ENCODE measurements at places on chromosomes 4 and X. TPM values are rescaled to one million over a fixed set of nuclear protein-coding genes. Genes with fewer than 3 reads are reported as not detected.

GRCh38 chr4:110876866-110877265 lies 254.0 kb upstream of the PITX2 start:
- no peak for DNase-seq

DNA sequence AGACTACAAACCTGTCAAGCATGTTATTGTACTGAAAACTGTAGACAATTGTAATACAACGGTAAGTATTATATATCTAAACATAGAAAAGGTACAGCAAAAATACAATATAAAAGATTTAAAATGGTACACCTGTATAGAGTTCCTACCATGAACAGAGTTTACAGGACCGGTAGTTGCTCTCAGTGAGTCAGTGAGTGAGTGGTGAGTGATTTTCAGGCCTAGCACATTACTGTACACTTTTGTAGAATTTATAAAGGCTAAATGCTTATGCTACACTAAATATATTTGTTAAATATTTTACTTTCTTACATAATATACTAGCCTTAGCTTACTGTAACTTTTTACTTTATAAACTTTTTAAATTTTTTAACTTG lies 37.4 kb downstream of the PDGFC start:
- DNase-seq, result no peak

DNA sequence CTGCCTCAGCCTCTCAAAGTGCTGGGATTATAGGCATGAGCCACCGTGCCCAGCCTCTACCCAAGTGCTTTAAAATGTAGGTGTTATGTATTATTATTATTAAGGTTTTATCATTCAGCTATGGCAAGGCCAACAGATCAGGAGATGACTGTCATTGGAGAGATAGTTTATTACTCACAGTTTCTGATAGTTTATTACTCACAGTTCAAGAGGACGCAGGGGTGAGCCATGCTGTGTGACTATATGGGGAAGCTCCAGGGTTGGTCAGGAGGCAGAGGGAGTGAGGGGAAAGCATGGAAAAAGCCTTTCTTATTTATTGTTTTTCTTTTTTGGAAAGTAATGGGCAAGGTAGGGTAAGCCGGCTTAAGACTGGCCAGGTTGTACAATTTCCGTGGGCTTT lies 25.4 kb upstream of the ARSD start:
- DNase-seq, result no peak

- no peak for DNase-seq
Measured at GRCh38 chrX:98897191-98897590, 1512.9 kb downstream of the PCDH19 start.

The GAGE13 gene
- not detected for total RNA-seq

DNA sequence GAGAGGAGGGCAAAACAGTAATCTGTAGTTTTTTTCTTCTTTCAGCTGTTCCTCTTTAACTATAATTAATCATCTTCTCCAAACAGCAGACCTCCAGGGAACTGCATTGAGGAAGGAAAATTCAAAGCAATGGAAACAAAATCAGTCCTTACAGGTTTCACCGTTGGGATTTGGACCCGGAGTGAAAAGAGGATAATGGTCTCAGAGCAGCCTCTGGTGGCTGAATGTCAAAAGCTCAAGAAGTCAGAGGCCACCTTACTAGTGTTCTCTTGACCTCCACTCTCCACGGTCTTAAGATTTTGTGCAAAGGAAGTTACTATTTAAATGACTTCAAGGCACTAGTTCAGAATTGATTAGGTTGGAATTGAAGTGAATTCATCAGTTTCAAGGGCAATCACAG lies 16.0 kb upstream of the MID1 start:
- peak; percentile 46 for DNase-seq

The TKTL2 gene
- total RNA-seq, result not detected

DNA sequence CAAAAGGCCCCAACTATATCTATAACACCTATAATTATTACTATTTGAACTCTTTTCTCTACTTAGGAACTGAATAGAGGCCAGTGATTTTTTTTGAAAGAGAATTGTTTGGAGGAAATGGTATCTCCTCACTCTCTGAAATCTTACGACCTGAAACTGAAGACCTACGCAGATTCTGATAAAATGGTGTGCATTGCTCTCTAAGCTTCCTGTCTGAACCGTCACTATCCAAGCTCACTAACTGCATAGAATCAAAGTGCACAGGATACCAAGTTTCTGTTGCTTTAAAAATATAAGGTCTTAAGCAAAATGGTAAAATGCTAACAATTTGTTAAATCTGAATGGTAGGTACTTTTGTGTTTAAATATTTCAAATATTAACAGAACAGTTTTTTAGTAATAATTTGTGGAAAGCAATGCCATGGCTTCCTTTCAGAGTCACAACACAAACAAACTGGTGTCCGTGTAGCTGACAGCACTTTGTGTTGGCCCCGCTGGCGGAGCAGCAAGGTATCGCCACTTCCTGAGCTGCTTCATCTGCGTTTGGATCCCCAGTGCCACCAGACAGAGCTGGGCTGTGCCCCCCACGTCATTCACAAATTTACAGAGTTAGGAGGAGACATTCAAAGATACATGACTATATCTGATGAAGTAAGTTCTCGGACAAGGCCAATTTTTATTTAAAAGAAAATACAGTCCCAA lies 313.9 kb downstream of the FBXW7 start:
- no peak for DNase-seq

GRCh38 chr4:77229433-77229832 lies 72.4 kb downstream of the CCNG2 start:
- no peak for DNase-seq

DNA sequence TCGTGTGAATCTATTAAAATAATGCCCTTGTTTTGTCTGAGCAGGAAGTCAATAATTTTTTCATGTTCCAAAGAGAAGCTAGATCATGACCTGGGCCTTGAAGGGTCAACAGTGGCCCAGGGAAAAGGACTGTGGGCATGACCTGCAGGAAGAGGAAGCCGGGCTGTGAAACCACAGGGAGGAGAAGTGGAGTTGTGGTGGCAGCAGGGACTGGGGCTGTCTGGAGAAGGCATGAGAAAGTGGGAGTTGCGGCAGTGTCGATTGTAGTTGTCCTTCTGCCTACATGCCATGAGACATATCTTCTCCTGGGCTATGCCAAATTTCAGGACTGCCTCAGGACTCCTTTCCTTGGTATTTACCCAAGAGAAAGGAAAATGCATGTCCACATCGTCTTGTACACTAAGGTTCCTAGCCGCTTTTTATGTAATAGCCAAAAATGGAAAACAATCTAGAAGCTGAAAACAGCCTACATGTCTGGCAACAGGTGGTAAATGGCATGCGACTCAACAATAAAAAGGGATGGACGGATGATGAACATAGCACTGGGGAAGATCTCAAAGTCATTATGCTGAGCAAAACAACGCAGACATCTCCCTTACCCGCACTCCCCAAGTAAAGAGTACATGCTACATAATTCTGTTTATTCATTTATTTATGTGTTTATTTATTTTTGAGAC lies 13.6 kb upstream of the PTTG2 start:
- DNase-seq, result no peak

DNA sequence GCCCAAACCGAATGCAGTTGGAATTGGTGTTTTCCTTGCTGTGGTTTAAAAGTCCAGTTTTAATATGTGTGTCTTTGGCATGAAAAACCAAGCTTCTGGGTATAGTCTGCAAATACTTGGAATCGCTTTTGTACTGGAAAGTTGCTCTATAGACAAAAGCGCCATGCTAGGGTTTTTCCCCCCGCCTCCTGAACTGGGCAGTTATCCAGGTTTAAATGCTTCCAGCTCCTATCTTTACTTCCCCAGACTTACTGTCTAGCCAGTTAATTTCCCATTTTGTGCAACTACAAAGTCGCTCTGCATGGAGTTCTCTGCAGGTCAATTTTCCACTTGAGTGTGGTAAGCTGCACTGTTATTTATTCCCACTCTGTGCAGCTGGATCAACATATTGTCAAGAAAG lies 2.7 kb downstream of the RASL11B start:
- peak; percentile 63 for DNase-seq

DNA sequence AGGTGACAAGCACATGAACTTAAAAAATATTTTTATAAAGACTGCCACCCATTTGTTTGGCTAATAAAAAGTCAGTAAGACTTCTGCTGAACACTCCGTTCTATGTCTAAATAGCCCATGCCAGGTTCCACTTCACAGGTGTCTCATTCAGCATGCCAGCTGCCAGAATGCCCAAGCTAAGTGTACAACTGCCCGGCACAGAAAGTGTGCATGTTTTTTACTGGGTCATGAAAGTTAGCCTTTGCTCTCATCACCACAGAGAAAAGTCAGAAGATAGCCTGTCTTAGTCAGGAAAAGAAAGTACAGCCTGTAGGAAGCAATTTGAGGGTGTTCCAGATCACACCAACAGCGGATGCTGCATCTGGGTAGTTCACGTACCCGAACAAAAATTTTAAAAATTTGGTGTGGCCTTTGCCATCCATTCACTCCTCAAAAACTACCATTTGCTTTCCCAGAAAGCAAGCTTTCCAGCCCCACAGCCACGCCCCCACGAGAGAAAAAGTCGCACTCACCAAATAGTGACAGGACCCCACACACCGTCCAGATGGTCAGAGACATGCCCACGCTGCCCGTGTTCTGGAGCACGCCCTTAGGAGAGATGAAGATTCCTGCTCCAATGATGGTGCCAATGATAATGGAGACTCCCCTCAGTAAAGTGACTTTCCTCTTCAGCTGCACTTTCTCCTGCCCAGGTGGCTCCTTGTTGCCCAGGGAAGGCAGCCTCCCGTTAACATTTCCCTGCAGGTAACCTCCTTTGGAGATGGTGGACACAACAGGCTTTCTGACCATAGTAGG lies 671 bp downstream of the SLC7A11 start:
- DNase-seq, result peak; percentile 54

DNA sequence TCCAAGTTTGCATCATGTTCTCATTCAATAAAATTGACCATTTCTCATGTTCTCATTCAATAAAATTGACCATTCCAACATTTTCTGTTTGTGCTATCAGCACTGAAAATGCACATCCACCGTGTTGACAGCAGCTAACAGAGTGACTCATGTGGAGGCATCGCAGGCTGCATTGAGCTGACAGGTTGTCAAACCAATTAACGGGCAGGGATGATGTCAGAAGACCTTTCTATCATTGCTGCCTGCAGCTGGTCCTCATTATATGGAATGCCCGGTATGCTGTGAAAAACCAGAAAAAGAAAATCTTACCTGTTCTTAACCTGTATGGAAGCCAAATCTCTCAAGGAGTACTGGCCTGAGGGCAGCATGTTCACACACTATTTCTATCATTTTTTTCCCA lies 202.0 kb downstream of the SMIM20 start:
- no peak for DNase-seq

- DNase-seq, result no peak
Measured at GRCh38 chrX:129659141-129659540, 4.4 kb upstream of the APLN start.

The MUC7 gene
- not detected for total RNA-seq

- DNase-seq, result no peak
Measured at GRCh38 chr4:181690498-181690897, 552.7 kb upstream of the TENM3 start.

GRCh38 chr4:122890147-122890795 lies 32.1 kb downstream of the NUDT6 start:
- no peak for DNase-seq

The SPACA5 gene
- total RNA-seq, result not detected

DNA sequence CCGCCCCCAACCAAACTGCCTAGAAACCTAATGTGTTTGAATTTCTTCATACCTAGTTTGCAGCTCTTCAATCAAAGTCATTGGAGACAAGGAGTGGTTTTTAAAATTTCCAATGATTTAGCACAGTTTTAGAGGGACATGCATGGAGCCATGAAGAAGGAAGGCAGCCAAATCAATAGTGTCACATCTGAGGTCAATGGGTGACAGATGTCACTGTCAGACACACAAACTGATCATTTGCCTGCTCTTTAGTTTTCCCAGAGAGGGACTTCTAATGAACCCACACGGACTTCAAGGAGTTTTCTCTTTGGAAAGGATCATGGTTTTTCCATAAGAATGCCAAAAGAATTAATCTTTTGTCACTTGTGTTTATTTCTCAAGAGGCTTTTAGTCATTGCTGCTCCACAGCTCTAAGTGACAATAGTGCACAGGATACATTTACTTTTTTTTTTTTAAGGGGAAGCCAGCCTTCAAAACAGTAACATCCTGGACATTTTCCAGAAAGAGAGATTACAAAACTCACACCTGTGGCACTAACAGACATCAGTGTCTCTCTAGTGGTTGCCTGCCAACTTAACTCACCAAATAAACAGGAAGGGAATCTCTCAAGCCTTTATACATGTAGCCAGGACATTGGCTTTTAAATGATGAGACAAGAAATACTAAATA lies 251.1 kb upstream of the DIAPH2 start:
- no peak for DNase-seq

The FGB gene
- total RNA-seq, result not detected

GRCh38 chr4:106835919-106836318 lies 200.2 kb downstream of the DKK2 start:
- no peak for DNase-seq

The TMEM165 gene
- 33.5 TPM for total RNA-seq

DNA sequence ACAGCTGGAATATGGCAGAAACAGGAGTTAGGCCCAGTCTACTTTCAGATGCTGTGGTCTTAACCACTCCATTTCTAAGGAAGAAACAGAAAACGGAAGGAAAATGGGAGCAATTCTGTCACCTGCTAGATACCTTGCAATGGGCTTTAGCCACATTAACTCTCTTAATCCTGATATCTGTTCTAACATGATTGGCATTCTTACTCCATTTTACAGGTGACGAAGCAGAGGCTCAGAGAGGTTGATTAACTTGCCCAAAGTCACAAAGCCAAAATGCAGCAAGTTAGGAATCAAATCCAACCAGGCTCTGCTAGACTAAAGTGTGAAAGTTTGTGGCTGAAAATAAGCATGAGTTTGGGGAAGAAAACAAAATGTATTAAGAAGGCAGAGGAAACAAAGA lies 196.9 kb downstream of the MAML3 start:
- DNase-seq, result no peak

DNA sequence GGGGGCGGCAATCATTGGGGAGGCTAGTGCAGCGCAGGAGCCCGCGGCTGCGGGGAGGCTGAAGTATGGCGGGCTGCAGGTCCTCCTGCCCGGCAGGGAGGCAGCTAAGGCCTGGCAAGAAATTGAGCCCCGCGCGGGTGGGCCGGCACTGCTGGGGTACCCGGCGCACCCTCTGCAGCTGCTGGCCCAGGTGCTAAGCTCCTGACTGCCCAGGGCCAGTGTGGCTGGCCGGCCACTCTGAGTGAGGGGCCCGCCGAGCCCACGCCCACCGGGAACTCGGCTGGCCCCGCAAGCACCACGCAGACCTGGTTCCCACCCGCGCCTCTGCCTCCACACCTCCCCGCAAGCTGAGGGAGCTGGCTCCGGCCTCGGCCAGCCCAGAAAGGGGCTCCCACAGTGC lies 94.9 kb downstream of the SLC39A8 start:
- DNase-seq, result no peak

- DNase-seq, result no peak
Measured at GRCh38 chrX:150771116-150771515, 77.9 kb downstream of the MTMR1 start.

- DNase-seq, result no peak
Measured at GRCh38 chrX:25650216-25650820, 487.8 kb upstream of the MAGEB18 start.

The CT55 gene
- not detected for total RNA-seq

The BTC gene
- total RNA-seq, result 0.11 TPM

The FSTL5 gene
- total RNA-seq, result 0.28 TPM

The TMPRSS11A gene
- total RNA-seq, result not detected

The HSFX2 gene
- not detected for total RNA-seq

The CCDC158 gene
- total RNA-seq, result not detected

The CT45A5 gene
- total RNA-seq, result not detected

- DNase-seq, result no peak
Measured at GRCh38 chr4:19544446-19545125, 707.1 kb upstream of the SLIT2 start.

The FAM47A gene
- not detected for total RNA-seq
